ENCODE measurements at places on chromosomes 1 and 21.

- no peak for DNase-seq
These were observed 597.3 kb downstream of the PTPRU start for GRCh38 chr1:29833581-29833980.

- no peak for DNase-seq
These were observed 20.5 kb downstream of the RCSD1 start for GRCh38 chr1:167650269-167651160.

DNA sequence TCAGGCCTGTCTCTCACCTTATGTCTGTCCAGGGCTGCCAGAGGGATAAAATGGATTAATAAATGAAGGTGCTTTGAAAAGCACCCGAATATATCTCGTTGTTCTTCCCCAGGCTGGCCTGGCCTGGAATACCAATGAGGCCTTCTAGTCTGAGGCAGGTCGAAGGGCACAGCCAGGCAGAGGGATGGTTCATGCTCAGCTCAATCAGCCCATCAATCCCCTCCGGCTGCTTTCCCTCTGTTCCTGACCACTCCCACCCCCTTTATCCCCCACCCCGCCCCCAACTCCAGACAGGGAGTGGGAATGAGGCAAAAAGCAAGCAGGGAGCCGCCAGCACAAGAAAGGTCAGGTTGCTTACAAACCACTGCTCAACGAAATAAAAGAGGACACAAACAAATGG, 40.0 kb upstream of the PRELP start:
- no peak for DNase-seq

DNA sequence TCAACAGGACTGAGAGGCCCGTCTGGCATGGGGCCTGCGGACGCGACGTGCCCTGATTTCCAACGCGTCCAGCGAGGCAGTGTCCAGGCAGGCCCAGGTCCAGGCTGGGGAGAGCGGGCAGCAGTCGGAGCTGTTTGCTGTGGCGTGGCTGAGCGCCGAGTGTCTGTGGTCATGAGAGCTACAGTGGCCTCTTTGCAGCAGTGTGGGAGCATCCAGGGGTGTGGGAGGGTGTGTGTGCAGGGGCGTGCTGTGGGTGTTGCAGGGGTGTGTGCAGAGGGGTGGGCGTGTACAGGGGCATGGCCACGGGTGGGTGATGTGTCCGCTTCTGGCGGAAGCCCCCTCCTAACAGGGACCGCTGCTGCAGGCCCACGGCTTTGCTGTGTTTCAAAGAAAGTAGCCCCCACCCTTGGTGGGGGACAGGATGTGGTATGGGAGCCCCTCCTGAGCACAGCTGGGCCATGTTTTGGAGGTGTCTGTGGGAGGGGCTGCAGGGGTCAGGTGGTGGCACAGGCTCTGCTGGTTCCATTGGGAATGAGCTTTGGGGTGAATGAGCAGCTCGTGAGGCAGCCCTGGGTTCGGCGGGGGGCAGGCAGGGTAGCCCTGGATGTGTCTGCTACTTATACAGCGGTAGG, 17.7 kb downstream of the PLCH2 start:
- DNase-seq = no peak
